ENCODE measurements at places on chromosomes 7 and 10. TPM values are rescaled to one million over a fixed set of nuclear protein-coding genes. Genes with fewer than 3 reads are reported as not detected.

SORCS3 gene
- under 0.01 TPM for total RNA-seq

CALHM3 gene
- total RNA-seq, result not detected

GRID2IP gene
- not detected for total RNA-seq

CLDN3 gene
- total RNA-seq, result not detected

LRRC4 gene
- 2.3 TPM for total RNA-seq

TNS3 gene
- 16.0 TPM for total RNA-seq

TRPV5 gene
- total RNA-seq, result 0.10 TPM

SPAM1 gene
- total RNA-seq, result not detected

SMARCD3 gene
- total RNA-seq, result 5.2 TPM

FBXL13 gene
- 0.98 TPM for total RNA-seq

ARHGAP22 gene
- 53.2 TPM for total RNA-seq

CRPPA gene
- total RNA-seq, result 1.3 TPM

GNAI1 gene
- total RNA-seq, result 22.5 TPM

WNT16 gene
- total RNA-seq, result not detected

GPRIN2 gene
- not detected for total RNA-seq

CALML3 gene
- total RNA-seq, result not detected

HOXA4 gene
- total RNA-seq, result 1.6 TPM

SPDYE18 gene
- 0.33 TPM for total RNA-seq

PHYHIPL gene
- not detected for total RNA-seq

PKD2L1 gene
- not detected for total RNA-seq

APBB1IP gene
- total RNA-seq, result not detected

PTF1A gene
- not detected for total RNA-seq

CYP2C18 gene
- not detected for total RNA-seq

AKR1C4 gene
- total RNA-seq, result not detected

TBXAS1 gene
- total RNA-seq, result 2.9 TPM

SLC25A13 gene
- 41.1 TPM for total RNA-seq
